C1 segment of cervical spinal cord (tissue), 14 donors: ENCODE measurements at places on chromosomes 3 and 15.
A peak's percentile ranks its signal among the peaks of the same experiment; 100 is the strongest.

GRCh38 chr3:43919029-43919428 is 228.3 kb downstream of the ABHD5 start:
- no peak for DNase-seq

GRCh38 chr15:74461847-74462511 is 1.0 kb upstream of the UBL7 start:
- no peak for DNase-seq

DNA sequence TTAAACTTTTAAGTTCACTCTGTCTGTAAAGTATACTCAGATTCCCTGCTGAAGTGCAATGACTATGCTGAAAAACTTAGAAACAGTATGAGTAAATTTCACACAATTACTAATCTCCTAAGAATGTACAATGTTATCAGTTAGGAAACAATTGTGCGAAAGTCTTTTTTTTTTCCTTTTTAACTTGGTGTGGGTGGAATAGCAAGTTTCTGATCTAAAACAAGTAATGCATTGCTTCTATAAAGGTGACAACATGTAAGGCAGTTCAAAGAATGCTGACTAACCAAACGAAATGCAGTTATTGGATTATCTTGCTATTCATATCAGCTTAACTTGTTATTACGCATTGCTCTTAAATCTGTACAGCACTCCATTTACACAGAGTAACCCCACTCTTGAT is 19.3 kb upstream of the SLC12A8 start:
- no peak for DNase-seq

GRCh38 chr3:126537116-126537729 is 13.3 kb downstream of the CHST13 start:
- no peak for DNase-seq

DNA sequence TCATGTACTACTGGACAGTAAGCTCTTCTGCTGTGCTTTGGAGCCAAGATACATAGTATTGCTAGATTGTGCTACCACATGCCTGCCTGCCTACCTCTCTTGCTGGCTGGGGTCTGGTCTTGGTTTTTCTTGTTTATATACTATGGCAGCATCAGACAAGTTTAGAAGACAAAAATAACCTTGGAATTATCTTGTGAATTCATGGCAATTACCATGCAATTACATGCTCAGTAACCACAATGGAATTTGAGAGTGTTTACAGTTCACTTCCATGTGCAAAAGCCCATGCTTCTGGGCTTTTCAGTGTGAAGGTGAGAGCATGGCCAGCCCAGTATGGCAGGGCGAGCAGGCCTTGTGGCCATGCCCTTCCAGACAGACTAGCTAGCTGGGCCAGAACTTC is 48.0 kb upstream of the C15orf61 start:
- no peak for DNase-seq

DNA sequence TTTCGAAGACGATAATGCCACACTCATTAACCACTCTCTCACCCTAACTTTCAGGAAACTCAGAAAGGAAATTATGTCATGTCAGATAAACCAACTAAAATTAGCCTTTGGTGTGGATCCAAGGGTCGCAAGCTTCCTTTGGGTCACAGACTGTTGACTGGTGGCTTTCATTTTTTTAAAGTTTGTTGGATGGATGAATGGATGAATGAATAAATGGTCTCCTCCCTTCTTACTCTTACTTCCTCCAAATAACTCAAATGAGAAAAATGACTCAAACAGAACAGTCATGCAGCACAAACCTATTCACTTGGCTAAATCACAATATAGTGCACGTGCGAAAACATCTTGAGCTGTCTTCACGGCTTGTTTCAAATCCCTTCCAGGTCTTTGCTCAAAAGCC is 82.9 kb upstream of the HACD2 start:
- DNase-seq: no peak

DNA sequence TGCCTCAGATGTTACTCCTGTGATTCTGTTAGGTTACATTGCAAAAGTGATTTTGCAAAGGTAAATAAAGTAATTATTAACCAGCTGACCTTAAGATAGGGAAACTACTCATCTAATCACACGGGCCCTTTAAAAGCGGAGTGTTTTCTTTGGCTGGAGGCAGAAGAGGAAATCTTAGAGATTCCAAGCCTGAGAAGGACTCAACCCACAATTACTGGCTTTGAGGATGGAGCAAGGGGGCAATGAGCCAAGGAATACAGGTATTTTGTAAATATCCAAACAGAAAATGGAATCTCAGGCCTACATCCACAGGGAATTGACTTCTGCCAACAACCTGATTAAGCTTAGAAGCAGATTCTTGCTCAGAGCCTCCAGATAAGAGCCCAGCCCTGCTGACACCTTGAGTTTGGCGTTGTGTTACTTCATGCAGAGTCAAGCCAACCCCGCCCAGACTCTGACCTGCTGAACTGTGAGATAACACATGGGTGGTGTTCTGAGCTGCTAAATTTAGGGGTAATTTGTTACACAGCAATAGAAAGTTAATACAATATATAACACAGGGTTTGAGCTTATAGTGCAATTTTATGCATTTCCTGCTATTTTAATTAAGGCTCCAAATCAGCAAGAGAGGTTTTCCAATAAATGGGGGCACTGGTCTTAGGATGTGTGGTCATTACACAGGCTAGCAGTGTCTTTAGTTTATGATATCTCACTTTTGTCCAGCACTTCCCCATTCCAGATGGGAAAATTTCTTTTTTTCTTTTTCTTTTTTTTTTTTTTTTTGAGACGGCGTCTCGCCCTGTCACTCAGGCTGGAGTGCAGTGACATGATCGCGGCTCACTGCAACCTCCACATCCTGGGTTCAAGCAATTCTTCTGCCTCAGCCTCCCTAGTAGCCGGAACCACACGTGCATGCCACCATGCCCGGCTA is 19.5 kb downstream of the NFKBIZ start:
- DNase-seq: no peak

GRCh38 chr15:88269356-88270062 is 13.0 kb upstream of the NTRK3 start:
- DNase-seq: peak; percentile 21

GRCh38 chr3:194766845-194767244 is 81.2 kb downstream of the FAM43A start:
- no peak for DNase-seq

DNA sequence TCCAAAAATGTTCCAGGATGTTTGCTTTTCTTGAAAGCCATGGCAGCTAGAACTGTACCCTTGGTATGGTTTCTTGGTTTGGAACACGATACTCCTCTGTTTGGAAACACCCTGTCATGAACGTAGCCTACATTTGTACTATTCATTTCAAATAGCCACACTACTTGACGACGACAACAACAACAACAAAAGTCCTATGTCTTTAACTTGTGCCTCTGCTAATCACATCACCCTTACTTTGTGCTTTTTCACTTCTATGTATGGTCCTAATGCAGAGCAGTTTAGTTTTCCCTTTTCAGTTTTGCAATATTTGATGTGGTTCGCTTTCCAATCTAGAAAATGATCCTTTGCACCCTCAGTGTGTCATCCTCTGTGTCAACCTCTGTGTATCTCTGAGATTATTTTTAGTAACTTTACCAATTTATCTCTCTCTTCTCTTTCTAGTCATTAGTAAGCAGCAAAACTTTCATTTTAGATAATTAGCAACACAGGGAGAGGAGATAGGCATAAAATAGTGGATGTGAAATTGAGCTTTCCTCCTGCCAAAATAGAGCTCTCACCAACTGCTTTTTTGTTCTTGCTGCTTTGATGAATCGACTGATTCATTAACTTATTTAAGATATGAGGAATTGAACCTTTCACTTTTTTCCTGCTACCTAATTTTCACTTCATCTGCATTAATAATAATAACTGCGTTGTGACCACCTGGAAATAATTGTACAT is 44.1 kb upstream of the TP63 start:
- no peak for DNase-seq

- DNase-seq: no peak
Measured at GRCh38 chr15:81146466-81146865, 12.4 kb downstream of the CFAP161 start.

DNA sequence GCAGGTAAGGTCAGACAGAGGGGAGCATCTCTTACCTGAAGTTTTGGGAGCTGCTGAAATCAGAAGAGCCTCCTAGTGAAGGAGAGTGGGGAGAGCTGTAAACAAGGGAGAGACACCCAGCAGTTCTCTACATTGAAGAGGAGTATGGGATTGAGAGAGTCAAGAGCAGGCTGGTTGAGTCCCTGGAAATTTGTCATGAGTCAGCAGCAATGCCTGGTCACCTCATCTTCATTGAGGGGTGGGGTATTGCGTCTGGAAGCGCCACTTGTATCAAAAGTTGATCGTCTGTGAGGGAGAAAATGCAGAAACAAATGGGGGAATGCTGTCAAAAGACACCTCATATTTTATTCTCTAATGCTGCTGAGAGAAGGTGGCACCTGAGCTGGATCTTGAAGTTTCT is 256.6 kb upstream of the CFAP20DC start:
- DNase-seq: no peak
